ENCODE measurements at places on chromosomes 3 and 15. TPM values are rescaled to one million over a fixed set of nuclear protein-coding genes. Genes with fewer than 3 reads are reported as not detected.

The RNU6-1 gene
- total RNA-seq, result not detected

The VWA5B2 gene
- total RNA-seq, result 0.88 TPM

The CYP1A2 gene
- total RNA-seq, result not detected

The CCR3 gene
- total RNA-seq, result not detected

The TLR9 gene
- total RNA-seq, result not detected

- H3K27me3 ChIP-seq, result no peaks in the 10 kb centered on the region
- no peak overlapping the region for H3K4me3 ChIP-seq
- H3K27ac ChIP-seq, result no peak overlapping the region
- DNase-seq, result no peak
- no peaks in the 10 kb centered on the region for H3K4me1 ChIP-seq
Observed at GRCh38 chr3:167716920-167717319, 17.8 kb downstream of the PDCD10 start.

DNA sequence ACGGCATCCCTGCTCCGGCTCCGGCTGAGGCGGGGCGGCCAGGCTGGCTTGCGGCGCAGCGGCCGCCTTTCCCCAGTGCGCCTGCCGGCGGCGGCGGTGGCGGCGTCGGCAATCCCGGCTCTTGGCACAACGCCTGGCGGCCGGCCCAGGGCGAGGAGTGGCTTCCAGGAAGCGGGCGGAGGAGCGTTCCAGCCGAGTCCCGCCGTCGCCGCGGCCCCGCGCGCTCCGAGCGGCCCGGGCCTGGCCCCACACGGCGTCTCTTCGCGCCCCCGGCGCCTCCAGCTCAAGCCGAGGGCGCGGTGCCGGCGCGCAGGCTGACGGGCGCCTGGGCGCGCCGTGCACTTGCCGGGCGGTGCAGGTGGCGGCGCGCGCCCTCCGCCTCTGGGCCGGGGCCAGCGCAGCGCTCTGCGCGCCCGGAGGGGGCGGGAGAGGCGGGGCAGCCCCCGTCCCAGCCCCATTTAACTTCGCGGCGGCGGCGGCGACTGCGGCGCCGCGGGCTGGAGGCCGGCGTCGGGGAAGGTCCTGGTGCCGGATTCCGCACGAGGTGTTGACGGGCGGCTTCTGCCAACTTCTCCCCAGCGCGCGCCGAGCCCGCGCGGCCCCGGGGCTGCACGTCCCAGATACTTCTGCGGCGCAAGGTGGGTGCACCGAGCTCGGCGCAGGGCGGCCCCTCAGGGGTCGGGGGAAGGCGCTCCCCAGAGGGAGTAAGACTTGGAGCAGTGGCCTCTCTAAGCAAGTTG is at the start of gene ADAMTSL3:
Gene ADAMTSL3 (plus strand): TSS at position 485 of the 740 bp plus-strand sequence. CDS start 1,639 bp downstream, outside the sequence.
- H3K27ac ChIP-seq, result no peak within 1 kb of the TSS
- H3K36me3 ChIP-seq, result no peaks in the 10 kb centered on the region
- H3K27me3 ChIP-seq, result peaks cover 28% of the 10 kb centered on the region
- H3K4me3 ChIP-seq, result peak within 1 kb of the TSS; percentile 66

DNA sequence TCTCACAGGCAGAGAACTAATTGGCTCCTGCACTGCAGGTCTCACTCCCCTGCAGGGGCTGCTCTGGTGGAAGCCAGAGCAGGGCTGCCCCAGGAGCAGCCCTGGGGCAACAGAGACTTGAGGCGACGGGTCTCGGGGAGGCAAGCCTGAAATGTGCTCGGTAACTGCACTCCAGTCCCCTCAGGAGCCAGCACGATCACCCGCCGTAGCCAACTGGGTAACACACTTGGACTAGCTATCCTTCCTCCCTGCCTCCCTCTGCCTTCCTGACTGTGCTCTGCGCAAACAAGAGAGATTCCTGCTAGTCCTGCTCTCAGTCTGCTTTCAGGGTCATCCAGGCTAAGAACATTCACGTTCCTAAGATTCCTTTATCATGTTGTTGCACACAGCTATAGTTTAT is 140.7 kb upstream of the NSMCE3 start:
- H3K36me3 ChIP-seq, result no peaks in the 10 kb centered on the region
- H3K4me3 ChIP-seq, result no peak overlapping the region
- DNase-seq, result no peak
- no peaks in the 10 kb centered on the region for H3K4me1 ChIP-seq
- H3K27ac ChIP-seq, result no peak overlapping the region

DNA sequence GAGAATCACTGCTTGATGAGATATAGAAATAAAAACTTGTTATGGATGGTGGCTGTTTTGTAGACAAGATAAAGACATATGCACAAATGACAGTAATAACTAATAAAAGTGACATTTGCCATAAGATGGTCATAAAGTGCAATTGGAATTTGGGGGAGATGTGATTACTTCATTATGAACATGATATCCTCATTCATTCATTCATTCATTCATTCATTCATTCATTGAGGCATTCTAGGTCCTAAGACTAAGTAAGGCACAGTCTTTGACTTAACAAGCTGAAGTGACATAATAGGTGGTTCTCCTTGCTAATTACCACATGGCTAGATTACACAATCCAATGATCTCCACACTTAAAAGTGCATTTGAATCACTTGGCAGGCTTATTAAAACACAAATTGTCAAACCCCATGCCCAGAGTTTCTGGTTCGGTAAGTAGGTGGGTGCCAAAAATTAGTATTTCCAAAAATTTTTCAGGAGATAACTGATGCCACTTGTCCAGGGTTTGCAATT is 18.9 kb downstream of the RAP2B start:
- H3K27me3 ChIP-seq, result no peaks in the 10 kb centered on the region
- no peak for DNase-seq
- H3K36me3 ChIP-seq, result no peaks in the 10 kb centered on the region

GRCh38 chr3:4750306-4750968 is 228.8 kb upstream of the BHLHE40 start:
- H3K36me3 ChIP-seq, result no peaks in the 10 kb centered on the region
- H3K4me1 ChIP-seq, result peaks cover 30% of the 10 kb centered on the region
- H3K27ac ChIP-seq, result peak overlapping the region; percentile 91

- no peak overlapping the region for H3K4me3 ChIP-seq
- H3K36me3 ChIP-seq, result no peaks in the 10 kb centered on the region
- no peak for DNase-seq
- H3K4me1 ChIP-seq, result no peaks in the 10 kb centered on the region
Observed at GRCh38 chr3:196192524-196193051, 18.6 kb downstream of the ZDHHC19 start.
